ENCODE measurements at places on chromosomes 4 and X.

GRCh38 chr4:29277381-29277780, 1442.8 kb upstream of the PCDH7 start:
- no peak for DNase-seq

- no peak for DNase-seq
Observed at GRCh38 chr4:108458681-108459080, 161.7 kb upstream of the RPL34 start.

DNA sequence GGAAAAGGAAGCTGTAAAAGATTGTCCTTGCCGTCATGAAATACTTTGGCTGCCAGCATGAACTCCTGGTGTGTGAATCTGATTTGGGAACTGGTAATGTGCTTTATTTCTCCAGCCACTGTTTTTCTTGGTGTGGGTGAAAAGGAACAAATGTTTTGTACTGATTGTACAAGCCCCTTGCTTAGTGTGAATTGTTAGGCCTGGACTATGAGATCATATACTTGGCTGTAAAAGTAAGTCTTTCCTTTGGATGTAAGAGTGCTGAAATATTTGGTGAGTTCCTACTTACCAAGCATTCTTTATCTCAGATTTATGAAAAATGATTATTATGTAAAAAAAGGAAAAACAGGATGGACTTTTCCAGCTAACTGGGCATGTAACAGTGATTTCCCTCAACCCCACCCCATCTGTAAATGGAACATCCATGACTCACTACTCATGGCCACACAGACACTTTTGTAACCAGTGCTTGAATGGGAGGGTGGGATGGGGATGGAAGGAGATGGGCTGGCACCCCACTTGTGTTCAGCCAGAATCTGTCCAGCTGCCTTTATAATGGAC, 6.3 kb downstream of the FNIP2 start:
- no peak for DNase-seq

- DNase-seq: no peak
Observed at GRCh38 chr4:33226133-33226532, 2506.0 kb downstream of the PCDH7 start.

DNA sequence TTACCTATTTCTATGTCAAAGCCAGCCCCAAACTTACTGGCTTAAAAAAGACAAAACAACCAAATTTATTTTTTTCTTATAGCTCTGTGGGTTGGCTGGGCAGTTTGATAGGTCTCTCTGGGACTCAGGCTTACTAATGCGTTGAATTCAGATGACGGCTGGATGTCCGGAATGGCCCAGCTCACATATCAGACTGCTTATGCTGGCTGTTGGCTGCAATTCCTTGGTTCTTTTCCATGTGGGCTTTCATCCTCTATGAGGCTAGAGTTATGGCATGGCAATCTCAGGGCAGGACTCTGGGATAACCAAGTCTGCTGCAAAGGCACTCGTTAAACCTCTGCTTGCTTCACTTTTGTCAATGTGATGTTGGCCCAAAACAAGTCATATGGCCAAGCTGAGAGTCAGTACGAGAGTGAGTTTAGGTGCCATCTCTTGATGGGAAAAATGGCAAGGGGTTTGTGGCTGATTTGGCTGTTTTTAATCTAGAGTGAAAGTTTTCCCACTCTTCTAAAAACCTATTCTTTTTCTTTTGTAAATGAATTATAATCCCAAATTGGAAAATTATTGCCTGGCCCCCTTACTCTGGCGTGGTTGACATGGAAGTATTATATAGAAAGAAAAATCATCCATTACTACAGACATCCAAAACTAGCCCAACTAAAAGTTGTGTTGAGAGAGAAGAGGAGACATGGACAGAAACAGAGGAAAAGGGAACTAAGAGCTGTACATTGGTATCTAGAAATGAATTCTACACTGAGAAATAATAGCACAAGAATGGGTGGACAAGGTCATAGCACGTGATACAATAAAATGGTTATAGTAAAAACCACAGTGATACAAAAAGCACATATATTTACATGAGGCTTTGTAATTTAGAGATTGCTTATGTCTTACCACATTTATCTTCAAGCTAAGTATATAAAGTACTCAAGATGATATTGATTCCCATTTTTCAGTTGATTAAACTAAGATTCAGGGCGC, 6.6 kb downstream of the PRIMPOL start:
- no peak for DNase-seq

DNA sequence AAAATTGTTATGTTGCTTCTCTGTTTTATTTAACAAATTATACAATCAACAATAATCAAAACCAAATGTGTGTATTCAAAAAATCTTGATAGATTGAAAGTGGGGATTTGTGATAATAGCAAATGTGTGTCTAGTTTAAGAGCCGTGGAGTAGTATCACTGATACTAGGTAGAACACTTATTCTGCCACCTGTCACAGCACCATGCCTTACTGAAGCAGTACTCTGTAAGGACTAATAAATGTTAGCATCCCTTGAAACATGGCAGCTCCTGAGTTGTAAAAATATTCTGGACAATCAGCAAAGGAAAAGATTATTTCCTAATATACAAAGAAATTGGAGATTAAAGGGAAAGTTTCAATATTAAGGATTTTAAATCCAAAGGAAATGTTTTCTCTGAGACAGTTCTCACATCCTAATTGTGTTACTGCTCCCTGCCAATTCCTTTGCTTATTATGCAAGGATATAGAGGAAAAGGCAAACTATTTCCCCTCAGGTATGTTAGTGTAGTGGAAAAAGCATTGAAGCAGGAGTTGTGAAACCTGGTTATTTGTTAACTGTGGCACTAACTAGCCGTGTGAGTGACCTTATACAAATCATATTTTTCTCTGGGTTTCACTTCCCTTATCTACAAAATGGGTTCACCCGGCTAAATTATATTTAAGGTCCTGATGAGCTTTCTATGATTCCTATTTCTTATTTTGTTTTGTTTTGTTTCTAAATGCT, 303.1 kb downstream of the ARHGAP24 start:
- no peak for DNase-seq

DNA sequence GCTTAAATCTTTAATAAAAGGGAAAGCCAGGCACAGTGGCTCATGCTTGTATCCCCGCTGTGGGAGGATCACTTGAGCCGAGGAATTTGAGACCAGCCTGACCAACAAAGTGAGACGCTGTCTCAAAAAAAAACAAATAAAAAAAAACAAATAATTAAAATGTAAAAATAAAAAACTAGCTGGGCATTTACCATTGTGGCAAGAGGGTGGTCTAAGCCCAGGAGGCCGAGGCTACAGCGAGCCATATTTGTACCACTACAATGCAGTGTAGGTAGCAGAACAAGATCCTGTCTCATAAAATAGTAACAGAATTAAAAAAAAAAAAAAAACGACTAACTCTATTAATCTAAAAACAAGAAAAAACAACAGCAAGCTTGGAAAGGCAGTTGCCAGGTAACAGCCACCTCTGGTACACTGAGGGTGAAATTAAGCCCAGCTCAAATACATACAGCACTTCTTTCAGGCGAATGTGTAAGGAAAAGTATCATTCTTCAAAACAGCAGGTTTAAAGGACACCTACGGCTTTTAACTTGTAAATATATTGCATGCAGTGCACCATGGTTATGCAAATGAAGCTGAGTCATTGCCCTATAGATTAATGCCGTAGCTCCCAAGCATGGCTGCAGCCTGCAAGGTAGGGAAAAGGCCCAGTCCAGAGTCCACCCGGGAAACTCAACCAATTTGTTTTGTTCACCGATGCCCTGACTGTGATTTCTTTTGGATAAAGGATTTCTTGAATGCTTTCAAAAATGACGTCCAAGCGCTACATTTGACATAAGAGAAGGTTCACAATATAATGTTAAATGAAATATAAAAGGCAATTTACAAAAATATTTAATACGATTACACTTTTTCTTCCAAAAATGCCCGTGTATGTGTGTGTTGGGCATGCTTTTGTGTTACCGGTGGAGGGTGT, 14.5 kb upstream of the TXLNG start:
- DNase-seq: no peak

DNA sequence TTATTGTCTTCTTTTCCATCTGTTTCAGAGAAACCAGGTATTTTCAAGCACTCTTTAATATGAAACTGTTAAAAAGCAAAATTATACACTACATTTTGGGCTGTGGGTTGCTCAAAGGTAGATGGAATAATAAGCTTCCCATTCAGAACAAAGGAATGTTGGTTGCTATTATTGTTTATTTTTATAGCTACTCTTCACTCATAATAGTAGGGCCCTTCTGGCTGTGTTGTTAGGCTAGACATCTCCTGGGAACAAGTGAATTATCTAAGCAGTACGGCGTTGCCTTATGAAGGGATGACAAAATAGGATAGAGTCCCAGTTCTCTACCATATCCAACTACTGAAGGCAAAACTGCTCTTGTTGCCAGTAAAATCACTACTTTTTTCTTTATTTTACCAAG, 34.2 kb downstream of the TENM3 start:
- no peak for DNase-seq

DNA sequence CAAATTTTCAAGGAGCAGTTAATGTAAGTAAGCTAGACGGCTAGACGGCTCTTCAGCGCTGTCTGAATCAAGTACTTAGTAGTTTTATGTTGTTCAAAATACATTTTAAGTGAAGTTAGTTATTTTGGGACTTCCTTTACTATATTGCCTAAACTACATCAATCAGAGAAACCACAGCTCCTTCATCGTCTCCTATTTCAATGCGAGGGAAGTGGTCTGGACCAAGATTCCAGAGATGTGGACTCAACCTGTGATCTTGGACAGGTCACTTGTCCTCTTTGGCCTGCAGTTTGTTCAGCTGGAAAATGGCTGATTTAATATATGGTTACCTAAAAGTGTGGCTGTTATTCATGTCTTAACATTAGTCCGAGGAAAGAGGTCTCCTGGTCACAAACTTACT, 10.6 kb downstream of the ING2 start:
- DNase-seq: no peak

GRCh38 chrX:150863191-150863590, 35.3 kb downstream of the CD99L2 start:
- DNase-seq: no peak

GRCh38 chr4:112358415-112358814, 61.2 kb downstream of the ALPK1 start:
- DNase-seq: no peak

- no peak for DNase-seq
Observed at GRCh38 chr4:185566972-185567371, 31.7 kb upstream of the PDLIM3 start.

- no peak for DNase-seq
Observed at GRCh38 chr4:40264497-40264896, 67.7 kb downstream of the RHOH start.

- no peak for DNase-seq
Observed at GRCh38 chr4:176825586-176825985, 32.9 kb upstream of the VEGFC start.

GRCh38 chrX:154727418-154727817, 23.5 kb downstream of the GAB3 start:
- no peak for DNase-seq

- no peak for DNase-seq
Observed at GRCh38 chr4:82650868-82651267, 89.1 kb upstream of the TMEM150C start.

- peak; percentile 97 for DNase-seq
Observed at GRCh38 chrX:47560934-47561658, at the start of gene ARAF. Gene ARAF, plus strand, starts transcription at chrX:47561205. Its CDS starts 1,763 bp downstream, at chrX:47562968.

DNA sequence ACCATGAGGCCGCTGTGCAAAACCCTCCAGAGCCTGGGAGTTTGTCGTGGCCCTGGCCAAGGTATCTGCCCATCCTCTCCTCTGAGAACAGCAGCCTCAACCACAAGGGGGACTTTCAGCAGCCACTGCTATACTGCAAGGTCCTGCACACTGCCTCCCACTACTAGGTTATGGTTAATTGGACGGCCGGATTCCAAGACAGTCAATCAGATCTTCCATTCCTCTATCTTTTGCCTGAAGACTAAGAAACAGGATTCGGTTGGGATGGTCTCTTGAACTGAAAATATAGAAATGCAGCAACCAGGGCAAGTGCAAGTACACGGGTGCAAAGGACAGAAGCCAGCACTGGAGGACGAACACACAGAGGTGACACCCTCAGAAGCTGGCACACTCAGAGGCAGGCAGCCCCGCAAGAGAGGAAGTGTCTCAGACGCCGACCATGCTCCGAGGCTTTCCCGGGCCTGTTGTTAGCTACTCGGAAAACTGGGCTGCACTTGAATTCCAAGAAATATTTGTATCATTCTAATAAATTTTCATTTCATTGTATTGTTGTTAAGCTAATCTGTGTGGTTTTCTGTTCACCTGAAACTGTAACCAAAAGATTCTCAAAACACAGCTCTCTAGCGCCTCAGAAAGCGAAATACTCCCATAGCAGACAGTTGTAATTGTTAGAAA, 63.3 kb downstream of the AFAP1 start:
- DNase-seq: no peak

GRCh38 chrX:31497086-31497485, 425.2 kb upstream of the FTHL17 start:
- no peak for DNase-seq

Data from ureter (tissue), 1 donor.